ENCODE measurements at places on chromosomes 5 and 9. TPM values are rescaled to one million over a fixed set of nuclear protein-coding genes. Genes with fewer than 3 reads are reported as not detected.

The LCN9 gene
- not detected for total RNA-seq

The MARCHF11 gene
- total RNA-seq: 6.7 TPM

The QRFP gene
- total RNA-seq: not detected

The REXO4 gene
- total RNA-seq: 16.5 TPM

The CD14 gene
- total RNA-seq: 26.2 TPM

All from left ventricle myocardium inferior (tissue), 1 donor.